ENCODE measurements at places on chromosomes 2 and 18.

GRCh38 chr2:19137433-19137832 lies 221.0 kb downstream of the OSR1 start:
- no peak for DNase-seq

- DNase-seq = peak; percentile 63
Observed at GRCh38 chr18:79982736-79983135, 5.6 kb downstream of the TXNL4A start.

DNA sequence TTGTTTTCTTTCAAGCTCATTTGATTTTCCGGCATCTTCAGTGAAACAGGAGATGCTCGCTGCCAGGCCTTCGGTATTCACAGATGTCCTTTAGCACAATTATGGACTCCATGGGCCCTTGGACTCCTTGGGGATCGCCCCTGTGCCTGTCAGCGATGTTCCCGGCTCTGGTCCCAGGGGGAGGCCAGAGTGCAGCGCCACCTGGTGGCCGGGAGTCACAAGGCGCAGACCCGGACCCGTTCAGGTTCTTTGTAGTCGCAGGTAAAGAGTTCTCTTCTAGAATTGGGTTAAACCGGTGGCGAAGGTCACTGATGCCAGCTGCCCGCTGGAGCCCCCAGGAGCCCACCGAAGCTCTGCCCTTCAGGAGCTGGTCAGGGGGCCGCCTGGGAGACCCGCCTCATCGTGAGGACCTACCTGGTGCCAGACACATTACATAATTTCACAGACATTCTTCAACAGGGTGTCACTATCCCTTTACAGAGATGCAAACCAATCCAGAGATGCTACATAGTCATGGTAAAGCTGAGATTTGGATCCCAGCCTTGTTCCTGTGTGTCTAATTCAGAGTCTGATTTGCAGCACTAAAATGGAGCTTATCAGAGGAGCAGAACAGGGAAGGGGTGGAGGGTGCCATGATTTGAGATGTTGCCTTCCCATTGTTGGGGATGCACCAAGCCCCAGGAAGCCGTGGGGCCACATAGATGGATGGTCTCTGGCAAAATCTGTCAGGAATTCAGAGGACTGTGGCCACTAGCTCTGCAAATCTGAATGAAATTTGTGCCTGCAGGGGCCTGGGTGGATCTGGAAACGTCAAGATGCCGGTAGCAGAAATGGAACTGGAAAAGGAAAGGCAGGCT lies 6.0 kb upstream of the INPP5D start:
- DNase-seq = peak; percentile 51

GRCh38 chr2:60853531-60853930 lies 27.8 kb upstream of the REL start:
- DNase-seq = no peak

DNA sequence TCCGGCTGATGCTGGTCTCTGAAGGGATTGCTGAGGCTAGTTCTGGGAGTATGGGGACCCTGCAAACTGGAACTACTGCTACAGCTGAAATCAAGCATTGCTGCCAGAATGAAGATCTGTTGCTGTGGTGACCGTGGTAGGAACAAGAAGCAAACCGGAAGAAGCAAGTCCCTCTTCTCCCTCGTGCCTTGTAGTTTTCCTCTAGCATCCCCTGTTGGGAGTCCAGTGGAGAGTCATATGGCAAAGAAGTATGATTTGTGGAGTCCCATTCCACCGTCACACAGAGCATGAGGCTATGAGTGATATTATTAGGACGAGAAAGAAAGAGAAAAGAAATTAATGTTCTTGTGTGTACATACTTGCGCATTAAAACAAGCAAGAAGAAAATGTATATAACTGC lies 138.8 kb upstream of the SP5 start:
- DNase-seq = no peak

DNA sequence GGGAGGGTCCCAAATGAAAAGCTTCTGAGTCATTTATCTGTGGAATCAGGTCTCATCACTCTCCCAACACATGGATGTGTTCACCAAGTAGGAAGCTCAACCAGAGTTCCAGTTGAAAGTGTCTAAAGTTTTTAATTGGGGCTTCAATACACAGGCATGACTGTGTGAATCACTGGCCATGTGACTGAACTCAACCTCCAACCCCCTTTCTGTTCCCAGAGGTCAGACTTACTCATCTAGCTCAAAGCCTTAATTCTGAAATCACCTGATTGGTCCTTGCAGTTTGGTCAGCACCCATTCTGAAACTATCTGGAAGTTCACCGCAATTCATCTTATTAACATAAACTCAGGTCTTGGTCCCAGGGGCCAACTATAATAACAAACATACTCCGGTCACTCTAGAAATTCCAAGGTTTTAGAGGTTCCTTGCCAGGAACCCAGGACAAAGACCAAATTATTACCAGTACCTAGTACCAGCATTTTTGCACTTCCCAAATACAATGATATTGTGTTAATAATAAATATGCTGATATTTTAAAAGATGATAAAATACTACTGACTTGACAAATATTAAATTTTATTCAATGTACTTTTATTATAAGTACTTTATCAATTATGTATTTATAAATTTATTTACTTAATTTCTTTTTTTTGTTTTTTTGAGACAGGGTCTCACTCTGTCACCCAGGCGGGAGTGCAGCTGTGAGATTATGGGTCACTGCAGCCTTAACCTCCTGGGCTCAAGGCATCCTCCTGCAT lies 10.7 kb upstream of the RBM45 start:
- DNase-seq = peak; percentile 10

- DNase-seq = no peak
Observed at GRCh38 chr18:65735155-65735554, 15.7 kb upstream of the CDH7 start.

- no peak for DNase-seq
Observed at GRCh38 chr2:233993461-233993860, 57.0 kb upstream of the SPP2 start.

DNA sequence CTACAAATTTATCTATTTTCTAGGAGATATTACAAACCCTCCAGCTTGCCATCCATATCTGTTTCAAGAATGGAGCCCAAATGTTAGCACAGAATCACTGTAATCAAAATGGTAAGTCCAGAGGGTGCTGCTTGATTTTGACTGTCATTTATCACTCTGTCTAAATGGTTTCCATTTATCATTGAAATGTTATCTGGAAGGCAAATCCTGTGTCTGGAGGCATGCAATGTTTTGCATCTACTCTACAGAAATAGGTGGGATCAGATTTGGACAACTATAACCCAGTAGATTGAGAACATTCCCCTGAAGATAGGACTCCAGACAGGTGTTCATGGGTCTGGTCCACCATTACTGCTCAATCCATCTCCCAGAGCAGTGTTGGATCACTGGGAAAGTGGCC lies 128.7 kb downstream of the MAIP1 start:
- no peak for DNase-seq

- no peak for DNase-seq
Observed at GRCh38 chr2:57450170-57450569, 596.4 kb upstream of the VRK2 start.

DNA sequence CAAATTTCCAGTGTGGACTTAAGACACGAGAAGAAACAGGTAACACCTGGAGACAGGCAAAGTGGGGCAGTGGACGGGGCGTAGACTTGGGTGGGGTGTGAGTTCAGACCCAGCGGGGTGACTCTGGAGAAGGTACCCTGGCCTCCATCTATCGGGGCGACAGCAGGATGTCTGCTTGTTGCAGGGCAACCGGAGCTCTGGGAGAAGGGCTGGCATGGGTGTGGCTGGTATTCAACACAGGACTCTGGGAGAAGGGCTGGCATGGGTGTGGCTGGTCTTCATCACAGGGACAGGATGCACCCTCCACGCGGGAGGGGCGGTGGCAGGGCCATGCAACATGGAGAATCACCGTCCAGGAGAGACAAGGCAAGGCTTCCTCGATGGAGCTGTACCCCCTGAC lies 198.5 kb downstream of the HDAC4 start:
- no peak for DNase-seq

DNA sequence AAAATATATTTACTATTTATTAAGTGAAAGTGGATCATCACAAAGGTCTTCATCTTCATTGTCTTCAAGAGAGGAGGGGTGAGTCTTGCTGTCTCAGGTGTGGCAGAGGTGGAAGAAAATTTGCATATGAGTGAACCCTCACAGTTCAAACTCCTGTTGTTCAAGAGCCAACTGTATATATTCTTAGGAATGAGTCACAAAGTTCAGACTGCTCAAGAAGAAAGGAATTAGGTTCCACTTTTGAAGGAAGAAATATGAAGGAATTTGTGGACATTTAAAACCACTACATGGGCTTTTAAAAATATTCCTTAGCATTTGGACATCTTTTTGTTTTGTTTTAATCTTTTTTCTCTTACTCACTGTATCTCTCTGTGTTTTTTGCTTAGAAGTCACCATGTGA lies 212.6 kb downstream of the INSIG2 start:
- DNase-seq = no peak

DNA sequence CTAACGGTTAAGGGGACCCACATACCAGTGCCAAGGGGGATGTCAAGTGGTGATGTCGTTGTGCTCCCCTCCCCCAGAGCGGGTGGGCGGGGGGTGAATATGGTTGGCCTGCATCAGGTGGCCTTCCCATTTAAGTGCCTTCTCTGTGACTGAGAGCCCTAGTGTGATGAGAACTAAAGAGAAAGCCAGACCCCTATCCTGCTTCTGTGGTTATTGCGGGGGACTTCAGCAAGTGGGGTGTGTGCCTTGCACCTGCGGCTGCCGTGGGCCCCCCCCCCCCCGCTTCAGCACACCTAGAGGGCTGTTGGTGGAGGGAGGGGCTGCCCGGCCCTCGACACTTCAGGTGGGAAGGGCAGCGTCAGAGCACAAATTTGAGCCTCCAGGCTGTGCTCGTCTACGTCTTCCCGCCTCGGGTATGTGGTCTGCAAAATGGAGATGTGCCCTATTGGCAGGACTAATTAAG lies 6.1 kb downstream of the CTDSP1 start:
- no peak for DNase-seq

- DNase-seq = no peak
Observed at GRCh38 chr2:237042101-237042500, 43.6 kb upstream of the COPS8 start.

DNA sequence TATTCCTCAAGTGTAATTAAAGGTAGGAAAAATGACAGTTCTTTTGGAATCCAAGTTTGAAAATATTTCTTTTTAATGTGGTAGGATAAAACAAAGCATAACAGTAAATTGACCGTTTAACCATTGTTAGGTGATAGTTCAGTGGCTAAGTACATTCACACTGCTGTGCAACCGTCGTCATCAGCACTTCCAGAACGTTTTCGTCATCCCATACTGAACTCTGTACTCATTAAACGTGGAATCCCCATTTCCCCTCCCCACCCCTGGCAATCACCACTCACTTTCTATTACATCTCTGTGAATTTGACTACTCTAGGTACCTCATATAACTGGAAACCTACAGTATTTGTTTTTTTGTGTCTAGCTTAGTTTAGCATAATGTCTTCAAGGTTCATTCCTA lies 32.9 kb upstream of the FZD5 start:
- no peak for DNase-seq

GRCh38 chr18:52845036-52845435 lies 505.0 kb downstream of the DCC start:
- no peak for DNase-seq

- no peak for DNase-seq
Observed at GRCh38 chr2:241490825-241491506, 17.4 kb downstream of the STK25 start.

- no peak for DNase-seq
Observed at GRCh38 chr2:239024226-239024625, 176.3 kb downstream of the TWIST2 start.

DNA sequence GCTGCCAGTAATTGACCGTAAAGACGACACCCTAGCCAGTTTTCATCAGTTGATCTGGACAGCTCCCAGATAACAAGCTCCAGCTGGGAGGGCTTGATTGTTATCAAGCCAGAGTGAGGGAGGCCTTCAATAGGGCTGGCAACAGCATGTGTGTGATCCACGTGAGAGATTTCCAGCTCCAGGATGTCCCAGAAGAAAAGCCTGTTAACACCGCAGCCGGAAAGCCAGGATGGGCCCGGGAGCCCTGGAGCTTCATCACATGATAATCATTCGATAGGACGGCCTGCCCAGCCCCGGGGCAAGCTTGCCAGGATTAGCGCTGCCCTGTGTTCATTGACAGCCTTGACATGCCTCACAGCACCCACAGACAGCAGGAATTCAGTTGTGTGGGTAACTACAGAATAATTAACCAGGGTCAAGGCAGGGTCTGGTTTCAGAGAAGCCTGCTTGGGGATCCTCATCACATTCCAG lies 182.5 kb downstream of the C1D start:
- peak; percentile 28 for DNase-seq
